ENCODE measurements at places on chromosomes 11 and 22. TPM values are rescaled to one million over a fixed set of nuclear protein-coding genes. Genes with fewer than 3 reads are reported as not detected.
A peak's percentile ranks its signal among the peaks of the same experiment; 100 is the strongest.

Gene APOA4
- total RNA-seq: not detected

Gene OVCH2
- total RNA-seq: not detected

Gene TMEM191C
- total RNA-seq: 0.78 TPM

Gene PHETA2
- 2.8 TPM for total RNA-seq

Gene OR51F2
- not detected for total RNA-seq

Gene DCHS1
- 0.80 TPM for total RNA-seq

Gene TPBGL
- not detected for total RNA-seq

Gene LRRC74B
- not detected for total RNA-seq

Gene ZBTB3
- total RNA-seq: 9.7 TPM

DNA sequence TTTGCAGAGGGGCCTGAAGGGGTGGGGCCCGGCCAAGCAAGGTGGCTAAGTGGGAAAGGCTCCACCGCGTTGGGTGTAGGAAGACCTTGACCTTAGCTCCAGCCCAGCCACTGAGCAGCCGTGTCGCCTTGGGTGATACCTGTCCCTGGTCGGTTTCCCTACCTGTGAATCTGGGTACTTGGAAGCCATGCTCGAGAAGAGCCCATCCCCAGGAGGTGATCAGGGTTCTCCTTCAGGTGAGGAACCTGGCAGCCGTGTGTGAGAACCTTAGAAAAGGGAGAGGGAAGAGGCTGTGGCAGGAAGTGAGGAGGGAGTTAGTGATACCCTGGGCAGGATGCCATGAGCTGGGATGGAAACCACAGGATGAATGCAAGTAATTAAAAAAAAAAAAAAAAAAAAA, 21.6 kb downstream of the PPARA start:
- no peak for DNase-seq
- peaks cover 19% of the 10 kb centered on the region for H3K4me1 ChIP-seq
- no peaks in the 10 kb centered on the region for H3K27me3 ChIP-seq
- peaks cover 7% of the 10 kb centered on the region for H3K36me3 ChIP-seq

- H3K4me3 ChIP-seq: no peak overlapping the region
- no peak overlapping the region for H3K27ac ChIP-seq
- H3K27me3 ChIP-seq: no peaks in the 10 kb centered on the region
- no peak for DNase-seq
- H3K36me3 ChIP-seq: no peaks in the 10 kb centered on the region
- no peaks in the 10 kb centered on the region for H3K4me1 ChIP-seq
Observed at GRCh38 chr11:134647066-134647743, 235.2 kb upstream of the B3GAT1 start.

GRCh38 chr11:35874751-35875450, 69.0 kb upstream of the LDLRAD3 start:
- H3K27me3 ChIP-seq: peaks cover 7% of the 10 kb centered on the region
- no peak overlapping the region for H3K27ac ChIP-seq
- H3K4me1 ChIP-seq: no peaks in the 10 kb centered on the region
- no peak overlapping the region for H3K4me3 ChIP-seq
- no peak for DNase-seq
- no peaks in the 10 kb centered on the region for H3K36me3 ChIP-seq

GRCh38 chr22:30640361-30640760, 4.8 kb downstream of the SLC35E4 start:
- no peak for DNase-seq
- H3K4me1 ChIP-seq: peaks cover 32% of the 10 kb centered on the region
- H3K36me3 ChIP-seq: peaks cover 8% of the 10 kb centered on the region
- H3K27me3 ChIP-seq: no peaks in the 10 kb centered on the region
- no peak overlapping the region for H3K27ac ChIP-seq

DNA sequence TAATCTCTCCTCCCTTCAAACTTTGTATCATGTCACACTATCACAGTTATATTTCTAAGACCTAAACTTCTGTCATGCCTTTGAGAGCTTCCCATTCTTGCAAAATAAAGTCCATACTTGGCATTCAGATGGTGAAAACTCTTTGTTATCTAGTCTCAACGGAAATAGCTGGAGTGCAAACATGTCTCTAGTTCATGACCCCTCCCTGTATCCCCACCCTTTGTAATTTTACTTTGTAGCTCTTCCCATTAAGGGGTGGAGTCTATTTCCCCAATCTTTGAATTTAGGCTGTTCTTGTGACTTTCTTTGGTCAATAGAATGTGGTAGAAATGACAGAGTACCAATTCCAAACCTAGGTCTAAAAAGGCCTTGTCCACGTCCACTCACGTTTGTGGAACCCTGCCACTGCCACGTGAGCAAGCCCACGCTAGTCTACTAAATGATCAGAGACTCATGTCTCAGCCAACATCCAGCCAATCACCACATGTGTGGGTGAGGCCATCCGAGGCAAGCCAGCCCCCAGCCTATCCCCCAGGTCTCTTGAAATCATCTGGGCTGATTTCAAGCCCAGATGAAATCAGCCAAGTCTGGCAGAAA, 23.4 kb downstream of the SLN start:
- H3K27me3 ChIP-seq: peaks cover 14% of the 10 kb centered on the region
- no peak overlapping the region for H3K4me3 ChIP-seq
- H3K36me3 ChIP-seq: no peaks in the 10 kb centered on the region
- H3K27ac ChIP-seq: no peak overlapping the region
- no peak for DNase-seq

- DNase-seq: no peak
- H3K36me3 ChIP-seq: no peaks in the 10 kb centered on the region
- no peak overlapping the region for H3K27ac ChIP-seq
- H3K4me1 ChIP-seq: no peaks in the 10 kb centered on the region
Observed at GRCh38 chr11:44277196-44278090, 32.5 kb downstream of the ALX4 start.

GRCh38 chr11:106322106-106322505, 244.6 kb downstream of the AASDHPPT start:
- H3K4me1 ChIP-seq: no peaks in the 10 kb centered on the region
- H3K36me3 ChIP-seq: no peaks in the 10 kb centered on the region
- no peak for DNase-seq

DNA sequence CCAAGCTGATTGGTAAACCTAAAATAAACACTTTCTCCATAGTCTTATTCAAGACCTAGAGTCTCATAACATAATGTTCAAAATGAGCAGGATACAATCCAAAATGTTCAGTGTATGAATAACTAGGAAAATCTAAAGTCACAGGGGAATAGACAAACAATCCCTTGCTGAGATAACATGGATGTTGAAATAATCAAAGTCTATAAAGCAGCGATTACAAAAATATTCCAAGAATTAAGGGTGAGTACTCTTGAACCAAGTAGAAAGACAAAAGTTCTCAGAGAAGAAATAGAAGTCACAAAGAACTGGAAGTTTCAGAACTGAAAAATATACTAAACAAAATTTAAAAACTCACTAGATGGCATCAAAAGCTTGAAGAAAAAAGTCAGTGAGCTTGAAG, 561.0 kb downstream of the INSC start:
- peaks cover 3% of the 10 kb centered on the region for H3K27me3 ChIP-seq
- no peak overlapping the region for H3K4me3 ChIP-seq
- no peaks in the 10 kb centered on the region for H3K4me1 ChIP-seq
- H3K27ac ChIP-seq: no peak overlapping the region
- no peak for DNase-seq

DNA sequence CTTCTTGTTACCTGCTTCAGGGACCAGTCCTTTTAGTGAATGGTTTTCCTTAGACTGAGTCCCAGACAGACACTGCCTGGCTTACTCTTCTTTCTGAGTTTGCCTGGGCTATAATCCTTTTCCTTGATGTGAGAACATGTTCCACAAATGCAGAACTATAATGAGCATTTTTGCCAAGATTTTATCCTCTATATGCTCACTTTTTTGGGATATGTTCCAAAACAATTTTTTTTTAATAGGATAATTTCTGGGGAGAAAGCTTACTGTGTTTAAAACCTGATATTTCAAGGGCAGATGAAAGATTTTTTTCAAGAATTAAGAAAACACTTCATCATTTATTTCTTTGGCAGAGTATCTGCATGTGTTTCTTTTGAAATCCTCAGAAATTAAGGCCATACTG, 110.0 kb upstream of the TENM4 start:
- no peaks in the 10 kb centered on the region for H3K4me1 ChIP-seq
- no peaks in the 10 kb centered on the region for H3K27me3 ChIP-seq
- DNase-seq: no peak
- H3K4me3 ChIP-seq: no peak overlapping the region
- no peaks in the 10 kb centered on the region for H3K36me3 ChIP-seq

DNA sequence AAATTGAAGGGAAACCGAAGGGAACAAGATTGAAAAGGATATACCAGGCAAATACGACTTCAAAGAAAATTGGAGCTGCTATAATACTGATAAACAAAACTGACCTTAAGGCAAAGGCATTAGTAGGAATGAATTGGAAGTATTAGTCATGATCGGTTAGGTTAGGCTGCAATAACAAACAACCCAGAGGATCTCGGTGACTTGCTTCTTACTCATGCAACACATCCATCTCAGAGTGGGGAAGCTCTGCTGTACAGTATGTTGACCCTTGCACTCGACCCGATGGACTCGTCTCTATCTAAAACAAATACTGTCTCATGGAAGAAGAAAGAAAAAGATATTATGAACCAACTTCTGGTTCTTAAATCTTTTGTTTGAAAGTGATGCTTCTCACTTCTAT, 42.3 kb downstream of the SPATA19 start:
- no peak overlapping the region for H3K27ac ChIP-seq
- no peak for DNase-seq

GRCh38 chr11:124446916-124447315, 1.4 kb upstream of the OR8B8 start:
- H3K27ac ChIP-seq: no peak overlapping the region
- DNase-seq: no peak
- no peaks in the 10 kb centered on the region for H3K36me3 ChIP-seq
- H3K4me3 ChIP-seq: no peak overlapping the region
- no peaks in the 10 kb centered on the region for H3K4me1 ChIP-seq

DNA sequence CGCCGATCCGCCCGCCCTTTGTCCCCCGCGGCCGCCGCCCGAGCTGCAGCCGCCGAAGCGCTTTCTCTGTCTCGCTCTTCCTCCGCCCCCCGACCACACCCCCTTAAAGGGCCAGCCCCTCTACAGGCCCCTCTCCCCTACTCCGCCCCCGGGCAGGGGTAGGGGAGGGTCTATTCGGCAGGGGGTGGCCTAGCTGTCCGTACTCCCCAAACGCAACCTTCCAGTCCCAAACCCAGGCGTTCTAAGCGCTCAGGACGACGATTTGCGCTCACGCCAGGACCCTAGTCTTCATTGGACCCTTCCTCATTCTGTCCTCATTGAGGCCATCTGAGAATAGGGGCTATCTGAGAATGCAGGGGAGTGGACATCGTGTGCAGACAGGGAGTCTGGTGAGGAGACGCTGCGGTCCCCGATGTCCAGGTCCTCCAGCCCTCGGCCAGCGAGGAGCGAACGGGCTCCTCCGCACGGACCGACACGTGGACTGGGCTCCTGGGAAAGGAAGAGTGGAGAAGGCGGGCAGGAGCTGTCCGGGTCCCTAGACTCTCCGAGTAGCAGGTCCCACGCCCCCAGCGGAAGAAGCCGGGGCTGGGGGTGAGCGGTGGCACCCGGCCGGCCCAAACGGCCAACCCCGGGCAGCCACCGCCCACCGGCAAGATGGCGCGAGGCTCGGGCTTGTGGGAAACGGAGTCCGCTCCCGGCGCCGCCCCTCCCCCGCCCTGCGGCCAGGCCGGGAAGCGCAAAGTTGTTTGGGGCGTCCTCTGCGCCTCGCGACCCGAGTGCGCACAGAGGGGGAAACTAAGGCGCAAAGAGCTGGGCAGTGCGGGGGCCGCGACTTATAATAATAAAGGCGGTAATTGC, at the start of gene PPP1R14B:
TSS of gene PPP1R14B (minus strand) at position 73 of the 858 bp plus-strand sequence. CDS start 270 bp downstream, outside the sequence.
- peak within 1 kb of the TSS; percentile 91 for H3K4me3 ChIP-seq
- peaks cover 36% of the 10 kb centered on the region for H3K4me1 ChIP-seq
- H3K27me3 ChIP-seq: no peaks in the 10 kb centered on the region
- H3K27ac ChIP-seq: peak within 1 kb of the TSS; percentile 90
- peak; percentile 88 for DNase-seq
- peaks cover 10% of the 10 kb centered on the region for H3K36me3 ChIP-seq

DNA sequence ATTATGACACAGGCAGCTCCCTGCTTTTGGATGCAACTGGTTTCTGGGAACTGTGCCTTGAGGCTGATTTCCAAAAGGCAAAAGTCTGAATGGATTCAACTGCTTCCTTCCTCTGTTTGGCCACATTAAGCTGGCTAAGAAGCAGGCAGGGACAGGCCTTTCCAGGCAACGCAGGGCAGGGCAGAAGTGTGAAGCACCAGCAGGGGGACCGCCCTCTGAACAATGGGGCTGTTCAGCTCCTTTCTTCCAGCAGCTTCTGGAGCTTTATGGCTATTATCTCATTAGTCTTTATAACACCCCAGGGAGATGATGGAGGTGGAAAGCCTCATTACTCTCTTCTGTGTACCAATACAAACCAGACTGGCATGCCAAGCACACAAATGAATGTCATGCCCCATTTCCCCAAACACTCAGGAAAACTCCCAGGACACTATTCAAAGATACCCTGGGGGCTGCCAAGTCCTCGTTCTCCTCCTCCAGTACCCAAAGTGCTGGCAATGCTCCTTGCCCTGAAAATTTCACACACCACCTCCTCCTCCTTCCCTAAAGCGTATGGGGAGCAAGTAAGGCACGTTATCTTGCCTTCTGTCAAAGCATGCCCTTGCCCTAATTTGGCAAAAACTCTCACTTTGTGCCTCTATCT, 21.3 kb downstream of the MORC2 start:
- no peaks in the 10 kb centered on the region for H3K27me3 ChIP-seq

DNA sequence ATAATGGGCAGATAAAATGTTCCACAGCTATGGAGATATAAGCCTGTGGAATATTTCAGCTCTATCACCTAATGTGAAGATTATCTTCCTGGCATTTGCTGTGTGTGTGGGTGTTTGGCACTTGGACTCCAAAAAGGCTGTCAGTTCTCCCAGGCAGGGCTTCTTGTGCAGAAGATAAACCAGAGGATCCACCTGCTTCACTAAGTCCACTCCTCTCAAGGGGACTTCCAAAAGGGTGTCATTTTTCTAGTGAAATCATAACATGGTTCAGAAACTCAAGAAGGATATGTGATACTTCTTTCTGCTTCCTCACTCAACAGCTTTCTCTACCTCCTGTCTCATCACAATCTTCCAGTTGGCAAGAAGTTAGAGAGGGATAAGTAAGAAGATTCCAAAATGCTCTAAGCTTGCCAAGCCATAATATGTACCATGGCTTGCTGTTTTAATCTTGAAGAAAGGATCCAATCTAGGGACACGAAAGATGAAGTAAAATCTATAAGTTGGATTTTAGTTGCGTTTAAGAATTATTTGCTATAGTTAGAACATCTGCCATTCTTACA, 206.2 kb upstream of the MTMR2 start:
- H3K27ac ChIP-seq: peak overlapping the region; percentile 77
- H3K27me3 ChIP-seq: no peaks in the 10 kb centered on the region
- H3K4me1 ChIP-seq: peaks cover 56% of the 10 kb centered on the region

GRCh38 chr11:87306262-87306851, 268.6 kb downstream of the TMEM135 start:
- H3K27me3 ChIP-seq: no peaks in the 10 kb centered on the region
- no peak overlapping the region for H3K4me3 ChIP-seq
- H3K4me1 ChIP-seq: no peaks in the 10 kb centered on the region
- H3K27ac ChIP-seq: no peak overlapping the region
- peaks cover 4% of the 10 kb centered on the region for H3K36me3 ChIP-seq
- DNase-seq: no peak

- no peak for DNase-seq
- no peak overlapping the region for H3K27ac ChIP-seq
- peaks cover 21% of the 10 kb centered on the region for H3K4me1 ChIP-seq
- no peak overlapping the region for H3K4me3 ChIP-seq
- H3K27me3 ChIP-seq: no peaks in the 10 kb centered on the region
Observed at GRCh38 chr11:3041699-3042441, 15.4 kb downstream of the CARS1 start.

Data from activated CD4-positive, alpha-beta memory T cell treated with anti-CD3 and anti-CD28 coated beads for 36 hours (primary cell).